Body of pancreas (tissue), 4 donors: ENCODE measurements at places on chromosomes 5 and 9. TPM values are rescaled to one million over a fixed set of nuclear protein-coding genes. Genes with fewer than 3 reads are reported as not detected.

The PTTG1 gene
- 5.7 TPM for total RNA-seq

GRCh38 chr9:13264788-13265187, 14.7 kb downstream of the MPDZ start:
- no peak overlapping the region for H3K27ac ChIP-seq
- H3K4me3 ChIP-seq: no peak overlapping the region
- no peaks in the 10 kb centered on the region for H3K4me1 ChIP-seq
- no peaks in the 10 kb centered on the region for H3K27me3 ChIP-seq

GRCh38 chr9:76438841-76439588, 20.0 kb upstream of the GCNT1 start:
- no peaks in the 10 kb centered on the region for H3K36me3 ChIP-seq
- no peak for DNase-seq
- no peak overlapping the region for H3K27ac ChIP-seq
- H3K4me1 ChIP-seq: no peaks in the 10 kb centered on the region
- no peaks in the 10 kb centered on the region for H3K27me3 ChIP-seq
- H3K4me3 ChIP-seq: no peak overlapping the region

- DNase-seq: no peak
- no peaks in the 10 kb centered on the region for H3K4me1 ChIP-seq
- no peak overlapping the region for H3K27ac ChIP-seq
- no peak overlapping the region for H3K4me3 ChIP-seq
- no peaks in the 10 kb centered on the region for H3K36me3 ChIP-seq
Observed at GRCh38 chr5:173798127-173798810, 89.9 kb upstream of the CPEB4 start.

GRCh38 chr9:35962126-35962906, 4.4 kb upstream of the OR2S2 start:
- no peak for DNase-seq
- H3K27me3 ChIP-seq: no peaks in the 10 kb centered on the region
- H3K27ac ChIP-seq: no peak overlapping the region
- no peaks in the 10 kb centered on the region for H3K4me1 ChIP-seq

DNA sequence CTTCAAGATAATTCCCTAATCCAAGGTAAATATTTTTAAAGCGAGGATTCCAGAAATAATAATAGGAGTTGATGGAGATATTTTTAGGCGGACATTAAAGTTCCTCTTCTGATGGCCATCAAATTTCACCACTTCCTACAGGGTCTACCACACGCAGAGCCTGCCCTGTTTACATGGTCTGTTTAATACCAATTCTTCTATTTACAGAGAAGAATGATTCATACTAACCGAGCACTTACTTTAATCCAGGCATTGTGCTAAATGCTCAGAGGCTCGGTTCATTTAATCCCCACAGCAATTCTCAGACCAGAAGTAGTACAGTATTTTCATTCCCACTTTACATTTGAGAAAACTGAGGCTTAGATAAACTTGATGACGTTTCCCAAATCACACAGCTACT, 3.0 kb upstream of the ITGA1 start:
- H3K27ac ChIP-seq: no peak overlapping the region
- H3K4me3 ChIP-seq: no peak overlapping the region
- DNase-seq: no peak
- peaks cover 18% of the 10 kb centered on the region for H3K4me1 ChIP-seq

DNA sequence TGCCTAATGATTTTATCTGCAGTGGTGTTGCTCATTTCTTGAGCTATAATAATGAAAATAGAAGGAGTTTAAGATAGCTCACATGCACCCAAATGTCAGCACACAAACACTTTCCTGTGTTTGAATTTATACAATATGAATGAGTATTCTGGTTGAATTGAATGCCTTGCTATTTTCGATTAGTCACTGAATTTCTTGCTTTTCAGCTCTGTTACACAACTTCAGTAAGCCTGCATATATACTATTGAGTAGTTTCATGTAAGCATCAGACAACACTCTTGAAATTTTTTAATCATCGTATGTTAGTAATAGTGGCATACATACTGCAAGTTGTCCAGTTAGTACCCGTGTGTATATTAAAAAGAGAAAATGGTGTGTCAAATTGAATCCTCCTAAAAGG, 281.5 kb upstream of the GRIA1 start:
- no peak overlapping the region for H3K4me3 ChIP-seq
- no peaks in the 10 kb centered on the region for H3K36me3 ChIP-seq

- no peak for DNase-seq
- no peak overlapping the region for H3K27ac ChIP-seq
- H3K4me3 ChIP-seq: no peak overlapping the region
- no peaks in the 10 kb centered on the region for H3K4me1 ChIP-seq
- no peaks in the 10 kb centered on the region for H3K36me3 ChIP-seq
Observed at GRCh38 chr5:81866994-81867393, 104.8 kb upstream of the ATG10 start.

DNA sequence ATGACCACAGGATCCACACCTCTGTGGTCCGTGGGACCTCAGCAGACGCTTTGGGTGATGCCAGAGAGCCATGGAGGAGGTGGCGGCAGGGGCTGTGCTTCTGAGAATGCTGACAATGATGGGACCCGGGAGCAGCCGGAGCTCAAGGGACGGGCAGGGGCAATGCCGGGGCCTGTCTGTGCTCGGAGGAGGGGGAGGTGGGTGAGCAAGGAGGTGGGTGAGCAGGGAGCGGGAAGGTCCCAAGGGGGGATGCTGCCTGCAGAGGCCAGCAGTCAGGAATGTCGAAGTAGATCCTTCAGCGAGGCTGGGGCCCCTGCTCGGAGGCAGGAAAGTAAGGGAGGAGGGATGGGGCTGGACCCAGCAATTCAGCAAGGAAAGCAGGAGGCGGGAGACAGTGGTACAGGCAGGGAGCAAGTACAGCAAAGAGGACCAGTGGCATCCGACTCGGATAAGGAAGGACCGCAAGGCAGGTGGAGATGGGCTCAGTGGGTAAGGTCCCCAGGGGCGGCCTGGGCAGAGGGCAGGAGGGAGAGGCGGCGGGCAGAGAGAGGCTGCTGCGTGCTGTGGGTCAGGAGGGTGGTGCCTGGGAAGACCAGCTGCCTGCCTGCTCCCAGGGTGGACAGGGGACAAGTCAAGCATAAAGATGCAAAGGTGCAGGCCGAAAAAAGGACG, 49.0 kb downstream of the ADAMTS2 start:
- no peak overlapping the region for H3K27ac ChIP-seq
- no peak overlapping the region for H3K4me3 ChIP-seq
- no peaks in the 10 kb centered on the region for H3K27me3 ChIP-seq
- no peaks in the 10 kb centered on the region for H3K4me1 ChIP-seq
- DNase-seq: no peak
- no peaks in the 10 kb centered on the region for H3K36me3 ChIP-seq

DNA sequence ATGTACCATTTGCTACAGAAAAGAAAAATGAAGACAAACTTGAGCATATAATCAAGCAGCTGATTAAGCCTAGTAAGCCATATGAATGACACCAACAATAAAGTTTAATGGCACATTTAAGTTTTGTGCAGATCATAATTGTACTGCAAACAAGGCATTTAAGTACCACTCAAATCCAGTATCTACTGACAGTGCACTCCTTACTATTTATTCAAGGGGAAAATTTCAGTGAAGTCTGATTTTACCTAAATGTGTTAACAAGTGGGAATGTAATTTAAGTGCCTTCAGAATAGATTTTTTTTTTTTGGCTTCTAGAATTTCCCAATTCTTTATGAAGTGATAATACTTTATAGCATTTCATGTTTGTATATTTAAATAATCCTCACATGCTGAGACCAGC, 341.0 kb upstream of the POU5F2 start:
- no peak for DNase-seq
- no peaks in the 10 kb centered on the region for H3K36me3 ChIP-seq
- H3K4me1 ChIP-seq: no peaks in the 10 kb centered on the region
- H3K27ac ChIP-seq: no peak overlapping the region
- H3K4me3 ChIP-seq: no peak overlapping the region
- no peaks in the 10 kb centered on the region for H3K27me3 ChIP-seq

- H3K4me1 ChIP-seq: peaks cover 3% of the 10 kb centered on the region
- H3K27ac ChIP-seq: no peak overlapping the region
- no peak for DNase-seq
- H3K4me3 ChIP-seq: no peak overlapping the region
- no peaks in the 10 kb centered on the region for H3K27me3 ChIP-seq
Observed at GRCh38 chr5:139287890-139288635, 5.5 kb upstream of the MATR3 start.

- H3K36me3 ChIP-seq: no peaks in the 10 kb centered on the region
- no peaks in the 10 kb centered on the region for H3K27me3 ChIP-seq
- no peak overlapping the region for H3K27ac ChIP-seq
- peaks cover 7% of the 10 kb centered on the region for H3K4me1 ChIP-seq
Observed at GRCh38 chr5:116237917-116238500, 153.2 kb downstream of the COMMD10 start.

DNA sequence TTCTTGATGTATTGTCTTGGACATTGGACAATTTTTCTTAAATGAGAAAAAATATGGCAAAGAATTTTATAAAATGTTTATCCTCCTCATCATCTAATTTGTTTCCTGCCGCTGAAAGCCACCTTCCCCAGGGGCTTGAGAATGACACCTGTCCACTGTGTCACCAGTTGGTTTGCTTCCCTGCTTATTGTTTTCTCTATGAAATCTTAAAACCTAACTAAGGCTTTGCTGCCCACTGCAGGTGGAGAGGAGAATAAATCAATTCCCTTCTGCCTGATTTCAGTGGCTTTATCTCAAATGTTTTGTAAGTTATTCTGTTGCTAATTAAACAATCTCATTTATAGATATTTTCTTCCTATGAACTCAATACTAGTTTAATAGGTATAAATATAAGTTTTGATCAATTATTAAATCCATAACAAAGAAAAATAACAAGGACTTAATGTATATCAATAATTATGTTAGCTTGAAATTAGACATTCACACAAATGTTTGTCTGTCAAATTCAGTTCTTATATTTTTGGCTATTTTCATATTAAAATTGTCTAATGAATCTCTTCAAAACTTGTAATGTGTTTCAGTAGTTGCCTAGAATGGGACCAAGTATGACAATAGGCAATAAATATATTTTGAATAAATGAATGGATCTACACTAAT, 822.5 kb downstream of the PTPRD start:
- DNase-seq: peak; percentile 38
- H3K4me3 ChIP-seq: no peak overlapping the region
- H3K27ac ChIP-seq: no peak overlapping the region
- no peaks in the 10 kb centered on the region for H3K4me1 ChIP-seq

- no peak for DNase-seq
- H3K27me3 ChIP-seq: no peaks in the 10 kb centered on the region
- H3K27ac ChIP-seq: no peak overlapping the region
Observed at GRCh38 chr5:42109006-42109572, 184.0 kb downstream of the FBXO4 start.
